ENCODE measurements at places on chromosomes 12 and 14.

GRCh38 chr14:89757313-89757939 is 197.1 kb downstream of the EFCAB11 start:
- DNase-seq: no peak

DNA sequence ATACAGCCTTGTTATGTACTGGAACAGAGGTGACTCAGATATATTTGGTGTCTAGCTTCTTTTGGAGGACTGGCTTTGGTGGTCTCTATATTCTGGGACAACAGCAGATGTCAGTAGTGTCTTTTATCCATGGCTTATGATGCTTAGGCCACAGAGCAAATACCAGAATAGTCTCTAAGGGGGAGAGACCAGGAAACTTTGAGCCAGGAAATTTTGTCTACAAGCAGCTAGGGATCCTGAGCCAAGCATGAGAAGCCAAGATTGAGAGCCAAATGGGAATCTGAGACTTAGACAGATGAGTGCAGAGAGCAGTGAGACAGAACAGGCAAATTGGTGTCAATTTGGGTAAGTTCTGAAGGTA is 28.4 kb upstream of the PTPRR start:
- DNase-seq: no peak

DNA sequence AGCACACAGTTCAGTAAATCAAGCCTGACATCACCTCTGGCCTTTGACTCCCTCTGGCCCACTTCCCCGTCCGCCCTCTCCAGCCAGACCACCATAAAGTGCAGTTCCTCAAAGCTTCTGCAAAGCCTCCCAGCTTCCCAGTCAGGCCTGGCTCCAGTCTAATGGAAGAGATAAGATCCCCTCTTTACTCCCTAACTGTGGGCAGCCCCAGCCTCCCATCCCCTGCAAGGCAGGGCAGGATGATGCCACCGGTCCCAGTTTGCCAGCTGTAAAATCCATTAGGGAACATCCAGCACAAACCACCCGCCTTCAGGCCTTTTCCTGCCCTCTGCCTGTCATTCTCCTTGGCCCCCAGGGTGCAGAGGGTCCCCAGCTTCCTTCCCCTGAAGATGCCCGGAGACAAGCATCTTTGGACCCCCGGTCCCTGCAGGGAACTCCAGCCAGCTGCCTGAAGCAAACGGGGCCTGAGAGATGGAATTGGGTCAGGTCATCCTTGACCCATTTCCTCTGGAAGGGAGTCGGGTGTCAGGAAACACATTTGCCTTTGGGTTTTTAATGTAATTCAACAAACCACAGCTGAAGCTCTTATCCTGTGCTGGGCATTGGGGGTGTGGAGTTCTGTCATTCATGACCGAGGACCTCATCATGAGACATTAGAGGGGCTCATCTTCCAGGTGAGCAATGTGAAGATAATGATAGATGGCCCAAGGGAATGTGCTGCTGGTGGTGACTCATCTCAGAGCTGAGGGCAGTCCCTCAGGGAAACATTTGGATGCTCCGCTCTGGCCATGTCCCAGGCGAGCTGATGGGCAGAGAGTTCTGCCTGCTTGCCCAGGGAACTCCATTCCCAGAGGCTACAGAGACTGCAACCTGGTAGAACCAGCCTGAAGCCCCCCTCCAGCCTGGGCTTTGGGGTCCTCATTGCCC is 93.8 kb upstream of the CLMN start:
- no peak for DNase-seq

- no peak for DNase-seq
Measured at GRCh38 chr14:65041434-65041915, 54.8 kb downstream of the FNTB start.

GRCh38 chr14:80087411-80087810 is 123.9 kb downstream of the DIO2 start:
- DNase-seq: no peak

DNA sequence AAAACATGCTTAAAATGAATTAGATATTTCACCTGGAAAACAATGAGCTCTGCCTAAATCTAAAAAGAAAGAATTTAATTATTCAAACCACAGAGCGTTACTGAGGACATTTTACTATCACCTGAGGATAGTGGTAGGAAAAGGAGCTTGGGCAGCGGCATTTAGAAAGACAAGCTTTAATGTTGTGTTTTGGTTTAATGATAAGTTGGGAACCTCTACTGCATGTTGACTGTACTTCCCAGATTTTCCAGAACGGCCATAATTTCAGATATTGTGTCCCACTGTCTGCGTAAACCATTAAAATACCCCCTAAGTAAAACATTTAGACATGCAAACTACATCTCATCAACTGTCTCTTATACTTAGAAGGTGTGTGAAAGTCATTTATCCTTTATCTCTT is 55.4 kb downstream of the CPM start:
- no peak for DNase-seq

DNA sequence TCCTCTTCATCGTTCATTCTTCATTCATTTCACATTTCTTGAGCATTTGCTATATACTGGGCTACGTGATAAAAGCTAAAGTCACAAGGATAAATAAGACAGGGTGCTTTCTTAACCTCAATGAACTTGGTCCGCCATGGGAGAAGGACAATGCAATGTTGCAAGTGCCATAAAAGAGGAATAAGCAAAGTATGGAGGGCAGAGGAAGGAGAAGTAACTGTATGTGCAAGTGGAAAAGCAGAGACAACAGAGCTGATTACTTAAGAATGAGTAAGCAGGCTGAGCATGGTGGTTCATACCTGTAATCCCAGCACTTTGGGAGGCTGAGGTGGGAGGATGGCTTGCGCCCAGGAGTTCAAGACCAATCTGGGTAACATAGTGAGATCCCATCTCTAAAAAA is 14.4 kb downstream of the AREL1 start:
- no peak for DNase-seq

GRCh38 chr14:103198131-103199105 is 75.2 kb downstream of the TNFAIP2 start:
- no peak for DNase-seq

DNA sequence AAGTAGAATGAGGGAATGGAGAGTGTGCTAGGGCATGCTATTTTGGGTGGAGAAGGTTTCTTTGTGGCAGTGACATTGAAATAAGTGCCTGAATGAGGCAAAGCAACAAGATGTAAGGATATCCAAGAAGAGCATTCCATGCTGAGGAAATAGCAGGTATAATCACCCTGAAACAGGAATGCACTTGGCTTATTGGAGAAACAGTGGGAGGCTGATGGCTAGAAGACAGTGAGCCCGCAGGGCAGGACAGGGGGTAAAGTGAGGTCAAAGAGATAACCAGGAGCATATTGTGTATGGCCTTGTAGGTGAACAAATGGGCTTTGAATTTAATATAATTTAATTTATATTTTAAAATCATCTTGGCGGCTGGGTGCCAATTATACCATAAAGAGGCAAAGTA is 877.0 kb downstream of the DIO2 start:
- no peak for DNase-seq

DNA sequence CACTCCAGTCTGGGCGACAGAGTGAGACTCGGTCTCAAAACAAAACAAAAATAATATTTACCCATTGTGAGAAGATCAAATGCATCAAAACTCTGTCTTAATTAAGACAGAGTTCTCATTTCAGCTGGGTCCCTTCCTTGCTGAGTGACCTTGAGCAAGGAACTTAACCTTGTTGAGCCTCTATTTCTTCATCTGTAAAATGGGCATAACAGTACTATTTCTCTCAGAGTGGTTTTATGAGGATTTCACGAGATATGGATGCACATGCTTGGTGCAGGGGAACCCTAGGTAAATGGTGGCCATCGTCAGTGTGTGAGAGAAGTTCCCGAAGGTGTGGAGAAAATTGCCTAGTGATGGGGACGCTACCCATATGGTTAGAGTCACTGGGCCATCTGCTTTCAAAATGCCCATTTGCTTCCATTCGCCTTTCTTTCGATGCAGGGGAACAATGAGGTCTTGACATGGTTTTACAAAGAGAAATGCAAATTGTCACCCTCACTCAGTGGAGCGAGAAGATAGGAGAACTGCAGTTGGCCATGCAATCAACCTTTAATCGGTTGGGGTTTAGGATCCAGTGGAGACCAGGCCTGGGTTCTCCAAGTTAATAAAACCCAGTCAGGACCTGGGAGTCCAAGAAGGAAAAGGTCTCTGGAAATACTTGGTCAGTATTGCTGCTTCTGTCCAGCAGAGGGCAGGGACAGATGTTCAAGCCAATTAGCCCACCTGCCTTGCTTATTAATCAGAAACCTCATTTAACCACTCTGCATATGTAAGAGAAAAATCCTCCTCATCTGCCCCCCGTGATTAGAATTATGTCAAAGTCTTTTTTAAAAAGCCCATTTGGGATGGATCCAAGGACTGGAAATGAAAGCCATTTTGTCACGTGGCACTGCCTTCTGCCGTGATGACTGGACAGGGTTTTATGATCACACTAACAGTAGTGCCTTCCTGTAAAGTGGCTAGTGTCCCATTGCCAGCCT is 37.2 kb downstream of the CFAP251 start:
- DNase-seq: no peak

- no peak for DNase-seq
Measured at GRCh38 chr12:60165781-60166180, 570.0 kb downstream of the SLC16A7 start.

- no peak for DNase-seq
Measured at GRCh38 chr14:33810308-33810707, 140.6 kb downstream of the EGLN3 start.

- no peak for DNase-seq
Measured at GRCh38 chr14:84225268-84225667, 1304.7 kb upstream of the FLRT2 start.

DNA sequence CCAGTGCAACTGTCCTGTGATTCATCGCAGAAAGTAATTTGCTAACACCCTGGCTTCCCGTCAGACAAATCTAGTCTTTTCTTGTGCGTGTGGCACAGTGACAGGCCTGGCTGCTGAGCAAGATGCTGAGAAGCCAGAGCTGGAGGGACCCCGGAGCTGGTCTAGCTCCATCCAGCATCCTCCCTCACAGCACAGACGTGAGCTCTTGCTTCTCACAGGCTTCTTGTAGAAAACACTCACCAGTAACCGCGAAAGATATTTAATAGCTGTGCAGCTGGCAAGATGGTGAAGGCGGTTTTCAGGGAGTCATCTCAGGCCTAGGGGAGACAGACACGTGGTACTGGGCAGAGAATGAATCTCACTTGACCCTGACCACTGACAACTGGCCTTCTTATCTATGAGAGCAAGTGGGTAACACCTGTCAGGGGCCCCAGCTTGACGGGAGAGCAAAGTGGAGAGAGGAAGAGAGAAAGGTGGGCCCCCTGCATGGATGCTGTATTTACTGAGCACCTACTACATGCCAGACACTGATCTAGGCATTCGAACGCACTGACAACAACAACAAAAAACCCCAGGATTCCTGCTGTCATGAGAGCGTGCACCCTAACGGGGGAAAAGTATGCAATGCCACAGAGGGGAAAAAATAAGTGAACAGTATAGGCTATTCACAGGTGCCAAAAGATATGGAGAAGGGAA is 63.3 kb downstream of the CCDC88C start:
- no peak for DNase-seq

- no peak for DNase-seq
Measured at GRCh38 chr12:98371419-98371818, 144.0 kb upstream of the TMPO start.
